Choroid plexus epithelial cell (primary cell): ENCODE measurements at places on chromosomes 5 and 9.

DNA sequence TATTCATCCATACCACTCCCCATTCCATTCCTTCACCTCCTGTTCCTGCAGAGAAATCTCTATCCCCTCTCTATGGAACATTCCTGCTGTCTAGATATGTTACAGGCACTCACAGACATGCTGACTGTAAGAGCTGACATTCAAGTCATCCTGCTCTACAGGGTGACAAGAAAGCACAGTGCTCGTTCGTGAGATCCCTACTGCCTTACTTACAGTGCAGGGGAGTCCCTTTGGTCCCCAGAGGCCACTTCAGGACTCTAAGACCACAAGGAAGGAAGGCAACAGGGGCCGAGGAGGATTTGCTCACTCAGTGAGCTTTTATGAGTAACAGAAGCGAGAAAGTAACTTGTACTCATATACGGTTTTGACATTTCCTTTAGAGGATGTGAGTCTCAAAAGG, 110.5 kb downstream of the GAS1 start:
- no peak for DNase-seq

- DNase-seq, result peak; percentile 86
Measured at GRCh38 chr9:129776566-129776937, 23.7 kb upstream of the PTGES start.

GRCh38 chr5:127373858-127374491, 83.4 kb downstream of the MEGF10 start:
- no peak for DNase-seq

GRCh38 chr5:77844623-77845323, 68.6 kb upstream of the TBCA start:
- DNase-seq, result no peak

- DNase-seq, result no peak
Measured at GRCh38 chr5:180832638-180833068, 28.4 kb downstream of the ZFP62 start.

- peak; percentile 37 for DNase-seq
Measured at GRCh38 chr5:107670087-107670931, 428 bp downstream of the EFNA5 start.

DNA sequence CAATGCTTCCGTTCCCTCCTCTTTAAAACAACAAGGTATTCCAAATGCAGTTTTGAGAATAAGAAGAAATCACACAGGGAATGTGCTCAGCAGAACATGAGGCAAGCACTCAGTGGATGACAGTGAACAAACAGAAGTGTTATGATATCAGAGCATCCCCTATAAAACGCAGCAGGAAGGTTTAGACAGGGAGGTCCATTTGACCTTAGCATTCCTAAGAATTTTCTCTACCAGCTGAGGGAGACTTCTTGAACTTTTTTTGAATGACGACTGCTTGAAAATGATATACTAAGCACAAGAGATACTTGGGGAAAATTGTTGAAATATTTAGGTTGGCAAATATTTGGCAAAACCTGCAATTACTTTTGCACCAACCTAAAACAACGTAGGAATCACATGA, 3.9 kb downstream of the AMACR start:
- peak; percentile 65 for DNase-seq
